ENCODE measurements at places on chromosomes 2 and 18.

DNA sequence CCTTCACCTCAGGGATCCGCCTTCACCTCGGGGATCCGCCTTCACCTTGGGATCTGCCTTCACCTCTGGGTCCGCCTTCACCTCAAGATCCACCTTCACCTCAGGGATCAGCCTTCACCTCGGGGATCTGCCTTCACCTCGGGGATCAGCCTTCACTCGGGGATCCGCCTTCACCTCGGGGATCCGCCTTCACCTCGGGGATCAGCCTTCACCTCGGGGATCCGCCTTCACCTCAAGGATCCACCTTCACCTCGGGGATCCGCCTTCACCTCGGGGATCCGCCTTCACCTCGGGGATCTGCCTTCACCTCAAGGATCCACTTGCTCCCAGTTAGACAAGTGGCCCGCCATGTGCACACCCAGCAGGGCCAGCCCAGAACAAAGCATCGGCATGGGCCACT is 7.3 kb downstream of the KIF1A start:
- no peak for DNase-seq

DNA sequence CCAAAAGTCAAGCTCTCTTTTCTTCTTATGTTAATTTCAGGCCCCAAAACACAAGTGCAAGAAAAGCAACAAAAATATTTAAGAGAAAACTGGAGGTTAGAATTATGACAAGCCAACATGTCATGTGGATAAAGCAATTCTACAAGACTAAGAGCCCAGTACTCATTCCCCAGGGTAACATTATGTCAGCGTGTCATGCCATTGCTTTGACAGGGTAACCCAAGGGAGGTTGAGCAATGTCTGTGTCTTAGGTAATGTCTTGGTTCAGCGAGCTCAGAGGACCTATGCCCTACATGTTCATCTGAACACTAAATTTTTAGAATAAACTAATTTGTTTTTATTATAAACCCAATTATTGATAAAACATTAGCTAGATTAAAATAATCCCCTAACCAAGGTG is 173.2 kb upstream of the ZNF804A start:
- no peak for DNase-seq

- peak; percentile 67 for DNase-seq
These were observed 106.6 kb upstream of the STON1 start for GRCh38 chr2:48423376-48423775.

DNA sequence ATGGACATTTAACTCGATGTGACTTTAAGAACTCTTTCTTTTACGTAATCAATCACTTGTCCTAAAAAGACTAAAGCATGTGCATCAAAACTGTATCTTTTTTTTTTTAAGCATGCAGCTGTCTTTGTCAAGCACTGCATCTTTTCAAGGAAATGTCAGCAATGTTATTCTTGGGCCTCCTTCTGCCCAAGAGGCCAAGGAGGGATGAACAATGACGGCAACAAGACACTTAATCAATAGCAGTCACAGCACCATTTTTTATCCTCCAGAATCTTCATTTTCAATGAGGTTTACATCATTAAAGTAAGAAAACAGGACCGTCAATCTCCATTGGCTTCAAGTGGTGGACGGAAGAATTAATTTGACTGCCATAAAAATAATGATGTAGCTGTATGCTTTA is 253.8 kb downstream of the AFF3 start:
- no peak for DNase-seq

DNA sequence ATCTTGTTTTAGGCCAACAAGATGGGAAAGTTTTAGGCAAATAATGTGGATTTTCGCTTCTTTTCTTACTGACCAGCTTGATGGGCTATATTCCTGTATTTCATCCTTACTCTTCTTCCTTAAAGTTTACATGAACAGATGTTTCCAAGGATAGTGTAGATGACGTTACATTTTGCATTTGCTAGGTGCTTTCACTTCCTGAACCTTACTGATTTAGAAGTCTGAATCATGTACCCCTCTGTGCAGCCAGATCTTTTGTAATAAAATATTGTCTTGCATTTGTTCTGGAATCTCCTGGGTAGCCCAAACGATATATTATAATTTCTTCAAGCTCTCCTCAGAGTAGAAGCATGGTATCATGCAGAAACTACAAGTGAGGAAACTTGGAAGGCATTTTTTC is 93.4 kb downstream of the CALCRL start:
- no peak for DNase-seq

- DNase-seq: no peak
These were observed 90.2 kb downstream of the CCBE1 start for GRCh38 chr18:59607078-59607379.

DNA sequence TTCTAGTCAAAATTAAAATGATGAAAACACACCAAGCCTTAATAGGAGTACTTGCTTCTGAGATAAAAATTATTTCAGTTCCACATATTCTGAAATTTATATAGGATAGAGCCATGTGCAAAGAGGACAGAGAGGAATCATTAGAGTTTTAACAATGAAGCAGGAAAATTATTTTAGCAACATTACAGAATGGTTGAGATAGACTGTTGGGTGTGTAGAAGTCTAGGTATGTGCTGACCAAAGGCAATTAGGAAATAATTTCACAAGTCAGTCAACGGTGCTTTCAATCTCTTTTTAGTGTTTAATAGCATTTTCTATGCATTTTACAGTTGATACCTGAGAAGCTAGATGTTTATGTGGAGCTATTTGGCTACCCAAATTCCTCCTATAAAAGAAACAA is 25.2 kb downstream of the SOS1 start:
- DNase-seq: no peak

- no peak for DNase-seq
These were observed 2.4 kb downstream of the SMYD1 start for GRCh38 chr2:88070055-88070454.

- no peak for DNase-seq
These were observed 299.6 kb upstream of the FANCL start for GRCh38 chr2:58540681-58541080.

- peak; percentile 52 for DNase-seq
These were observed 110.4 kb upstream of the RAB27B start for GRCh38 chr18:54717673-54718407.

DNA sequence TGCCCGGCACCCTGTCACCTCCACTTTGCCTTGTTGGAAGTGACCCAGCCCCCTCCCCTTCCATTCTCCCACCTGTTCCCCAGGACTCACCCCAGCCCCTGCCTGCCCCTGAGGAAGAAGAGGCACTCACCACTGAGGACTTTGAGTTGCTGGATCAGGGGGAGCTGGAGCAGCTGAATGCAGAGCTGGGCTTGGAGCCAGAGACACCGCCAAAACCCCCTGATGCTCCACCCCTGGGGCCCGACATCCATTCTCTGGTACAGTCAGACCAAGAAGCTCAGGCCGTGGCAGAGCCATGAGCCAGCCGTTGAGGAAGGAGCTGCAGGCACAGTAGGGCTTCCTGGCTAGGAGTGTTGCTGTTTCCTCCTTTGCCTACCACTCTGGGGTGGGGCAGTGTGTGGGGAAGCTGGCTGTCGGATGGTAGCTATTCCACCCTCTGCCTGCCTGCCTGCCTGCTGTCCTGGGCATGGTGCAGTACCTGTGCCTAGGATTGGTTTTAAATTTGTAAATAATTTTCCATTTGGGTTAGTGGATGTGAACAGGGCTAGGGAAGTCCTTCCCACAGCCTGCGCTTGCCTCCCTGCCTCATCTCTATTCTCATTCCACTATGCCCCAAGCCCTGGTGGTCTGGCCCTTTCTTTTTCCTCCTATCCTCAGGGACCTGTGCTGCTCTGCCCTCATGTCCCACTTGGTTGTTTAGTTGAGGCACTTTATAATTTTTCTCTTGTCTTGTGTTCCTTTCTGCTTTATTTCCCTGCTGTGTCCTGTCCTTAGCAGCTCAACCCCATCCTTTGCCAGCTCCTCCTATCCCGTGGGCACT is 4.5 kb downstream of the RETREG2 start:
- DNase-seq: no peak

GRCh38 chr2:131011486-131011885 is 81.8 kb downstream of the FAM168B start:
- no peak for DNase-seq

DNA sequence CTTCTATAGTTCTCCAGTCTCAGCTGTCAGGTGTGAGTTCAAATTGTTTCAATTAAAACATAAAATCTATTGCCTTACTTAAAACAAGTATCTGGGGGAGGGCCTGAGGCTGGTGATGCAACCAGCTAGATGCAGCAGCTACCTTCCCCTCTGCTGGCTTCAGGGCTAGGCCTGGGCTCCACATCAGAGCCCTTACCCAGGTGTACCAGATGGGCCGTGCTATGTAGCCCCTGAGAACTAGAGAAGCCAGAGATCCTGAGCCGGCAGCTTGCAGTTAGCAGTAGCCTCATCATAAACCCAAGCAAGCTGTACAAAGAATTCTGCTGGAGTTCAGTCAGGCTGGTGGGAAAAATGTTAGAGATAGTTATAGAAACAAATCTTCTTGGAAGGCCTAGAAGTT is 97.7 kb upstream of the ACAA2 start:
- peak; percentile 19 for DNase-seq

DNA sequence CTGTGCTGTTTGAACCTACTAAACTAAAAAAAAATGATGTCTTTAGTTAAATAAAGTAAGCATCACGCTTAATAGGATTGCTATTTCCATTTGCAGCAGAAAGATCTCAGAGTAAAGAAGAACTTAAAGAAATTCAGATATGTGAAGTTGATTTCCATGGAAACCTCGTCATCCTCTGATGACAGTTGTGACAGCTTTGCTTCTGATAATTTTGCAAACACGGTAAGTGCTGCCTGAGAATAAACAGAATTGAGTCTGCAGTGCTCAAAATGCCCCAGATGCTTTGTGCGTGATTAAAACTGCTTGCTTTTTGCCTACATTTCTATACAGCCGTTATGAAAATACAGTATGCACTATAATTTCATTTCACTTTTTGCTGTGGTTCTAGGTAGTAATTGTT is 3.9 kb downstream of the CDCA7 start:
- no peak for DNase-seq

DNA sequence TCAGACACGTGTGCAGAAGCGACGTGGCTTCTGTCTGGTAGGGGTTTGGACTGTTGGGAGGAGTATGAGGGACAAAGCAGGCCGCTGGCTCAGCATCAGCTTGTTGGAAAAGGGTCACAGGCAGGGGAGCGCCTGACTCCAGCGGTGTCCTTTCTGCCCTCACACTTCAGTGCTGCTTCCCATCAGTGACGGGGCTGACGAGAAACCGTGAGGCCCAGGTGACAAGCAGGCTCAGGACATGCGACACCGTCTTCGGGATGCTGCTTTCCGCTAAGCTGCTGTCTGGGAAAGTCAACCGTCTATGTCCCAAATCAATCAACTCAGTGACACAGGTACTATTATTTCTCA is 90.5 kb downstream of the USP40 start:
- no peak for DNase-seq

DNA sequence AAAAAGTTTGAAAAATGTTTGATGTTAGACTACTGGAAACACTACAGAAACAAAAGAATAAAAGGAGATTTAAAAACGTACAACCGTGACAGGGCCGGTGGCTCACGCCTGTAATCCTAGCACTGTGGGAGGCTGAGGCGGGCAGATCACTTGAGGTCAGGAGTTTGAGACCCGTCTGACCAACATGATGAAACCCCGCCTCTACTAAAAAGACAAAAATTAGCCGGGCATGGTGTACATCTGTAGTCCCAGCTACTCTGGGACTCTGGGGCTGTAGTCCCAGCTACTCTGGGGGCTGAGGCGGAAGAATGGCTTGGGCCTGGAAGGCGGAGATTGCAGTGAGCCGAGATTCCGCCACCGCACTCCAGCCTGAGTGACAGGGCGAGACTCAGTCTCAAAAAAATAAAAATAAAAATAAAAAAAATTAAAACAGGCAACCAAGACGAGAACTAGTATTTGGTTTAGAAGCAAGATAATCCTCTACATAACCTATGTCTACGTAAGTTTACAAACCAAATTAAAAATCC is 5.8 kb downstream of the SP3 start:
- DNase-seq: no peak

GRCh38 chr2:158610059-158610458 is 153.3 kb downstream of the PKP4 start:
- peak; percentile 43 for DNase-seq

DNA sequence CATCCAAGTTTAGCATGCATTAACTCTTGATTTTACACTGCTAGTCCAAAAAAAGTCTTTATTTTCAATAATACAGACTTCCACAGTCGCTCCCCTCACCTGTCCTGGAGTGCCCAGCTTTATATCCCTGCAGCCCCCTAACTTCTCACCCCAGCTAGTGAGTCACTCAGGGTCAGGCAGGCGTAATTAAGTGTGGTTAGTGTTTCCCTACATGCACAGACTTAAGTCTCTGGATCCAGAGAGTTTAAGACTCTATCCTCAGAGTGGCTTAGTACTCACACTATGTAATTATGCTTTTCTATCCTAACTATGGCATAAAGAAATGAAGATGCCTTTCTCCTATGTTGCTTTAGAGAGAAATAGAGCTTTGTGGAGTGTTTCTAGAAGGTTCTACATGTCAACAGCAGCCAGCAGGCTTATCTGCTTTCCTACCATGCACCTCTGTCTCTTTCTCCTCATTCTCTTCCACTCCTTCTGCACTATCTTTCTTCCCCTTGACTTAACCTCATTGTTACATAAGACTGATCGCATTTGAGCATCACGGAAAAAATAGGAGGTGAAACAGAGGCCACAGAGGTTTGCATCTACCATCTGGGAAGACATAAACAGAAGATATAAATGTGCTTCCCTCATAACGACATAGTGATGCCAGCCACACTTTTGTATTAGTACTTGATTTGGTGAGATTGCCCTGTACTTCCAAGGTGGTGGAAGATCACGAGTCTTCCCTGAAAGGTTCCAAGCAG is 34.4 kb upstream of the PMAIP1 start:
- no peak for DNase-seq

DNA sequence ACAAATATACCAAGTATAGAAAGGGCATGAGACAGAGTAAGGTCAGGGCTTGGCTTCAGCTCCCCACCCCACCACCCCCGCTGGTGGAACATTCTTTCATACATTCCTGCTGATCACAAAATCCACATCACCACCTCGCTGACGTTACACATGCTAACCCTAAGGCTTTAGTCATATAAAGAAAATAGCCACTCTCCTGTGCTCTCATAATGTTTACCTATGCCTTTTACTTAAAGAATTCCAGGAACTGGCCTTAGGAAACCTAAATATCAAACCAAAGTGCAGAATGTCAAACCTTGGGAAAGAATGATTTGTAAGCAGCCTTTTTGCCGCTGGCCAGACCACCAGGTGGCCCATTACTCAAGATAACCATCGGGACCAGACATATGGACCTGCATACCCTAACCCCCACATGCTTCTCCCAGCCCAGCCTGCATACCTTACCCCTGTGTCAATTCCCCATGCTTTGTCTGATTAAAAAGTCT is 136.3 kb upstream of the SLC39A10 start:
- peak; percentile 99 for DNase-seq

DNA sequence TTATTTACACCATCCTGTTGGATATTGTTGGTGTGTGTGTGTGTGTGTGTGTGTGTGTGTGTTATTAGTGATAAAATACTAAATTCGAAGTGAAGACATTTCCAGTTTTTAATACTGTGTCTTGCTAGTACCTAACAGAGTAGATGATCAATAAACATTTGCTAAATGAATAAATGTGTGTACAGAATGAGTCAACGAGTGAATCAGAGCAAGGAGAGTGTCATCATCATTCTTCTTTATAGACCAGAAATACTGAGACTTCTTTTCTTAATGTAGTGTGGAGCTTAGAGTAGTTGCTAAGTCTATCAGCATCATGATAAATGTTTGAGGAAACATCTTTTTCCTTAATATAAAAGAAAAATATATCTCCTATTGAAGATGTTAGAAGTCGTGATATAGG is 169.7 kb upstream of the SATB2 start:
- DNase-seq: no peak

All from choroid plexus epithelial cell (primary cell).